ENCODE measurements at places on chromosomes 12 and 14.

DNA sequence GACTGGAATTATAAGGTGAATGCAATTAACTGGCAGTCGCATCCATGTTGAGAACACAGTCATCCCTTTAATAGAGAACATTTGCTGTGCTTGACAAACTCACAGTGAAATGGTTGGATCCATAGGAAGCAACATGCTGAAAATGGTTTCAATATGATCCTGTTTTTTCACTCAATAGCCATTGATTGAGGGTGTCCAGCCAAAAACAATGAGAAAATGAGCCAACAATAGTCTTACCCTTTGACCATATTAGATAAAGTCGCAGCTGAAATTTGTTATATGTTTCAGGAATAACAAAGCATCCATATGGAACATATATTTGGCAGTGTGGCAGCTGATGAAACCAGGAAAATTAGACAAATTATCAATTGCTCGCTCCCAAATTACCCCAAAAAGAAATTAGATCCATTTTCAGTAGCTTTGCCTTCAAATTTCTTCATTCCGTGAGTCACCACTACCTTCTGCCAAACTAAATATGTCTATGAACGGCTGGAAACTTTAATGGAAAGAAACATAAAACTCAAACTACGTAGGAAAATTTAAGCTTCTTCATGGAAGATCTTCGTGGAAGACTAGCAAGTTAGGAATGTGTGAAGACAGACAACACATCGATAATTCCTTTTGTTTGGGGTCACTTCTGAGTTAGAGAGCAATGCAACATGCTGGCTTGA lies 17.4 kb downstream of the IGF1 start:
- no peak for DNase-seq

- DNase-seq: no peak
Measured at GRCh38 chr12:65182012-65182739, 12.8 kb downstream of the LEMD3 start.

DNA sequence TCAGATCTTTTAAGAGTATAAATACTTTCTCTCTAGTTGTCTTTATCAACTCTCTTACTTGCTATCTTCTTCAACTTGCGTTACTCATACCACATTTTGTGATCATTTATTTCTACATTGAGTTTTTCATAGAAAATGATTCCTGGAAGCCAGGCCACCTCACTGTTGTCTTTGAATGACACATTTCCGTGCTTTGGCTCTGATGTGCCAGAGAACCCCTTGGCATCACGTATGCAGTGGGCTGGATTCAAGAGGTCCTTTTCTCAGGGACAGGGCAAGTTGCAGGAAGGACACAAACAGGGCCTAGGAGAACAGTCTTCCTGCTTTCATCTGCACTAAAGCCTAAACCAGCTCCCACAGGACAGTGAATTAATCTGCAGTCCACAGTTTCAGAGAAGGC lies 70.3 kb upstream of the PYGL start:
- no peak for DNase-seq

DNA sequence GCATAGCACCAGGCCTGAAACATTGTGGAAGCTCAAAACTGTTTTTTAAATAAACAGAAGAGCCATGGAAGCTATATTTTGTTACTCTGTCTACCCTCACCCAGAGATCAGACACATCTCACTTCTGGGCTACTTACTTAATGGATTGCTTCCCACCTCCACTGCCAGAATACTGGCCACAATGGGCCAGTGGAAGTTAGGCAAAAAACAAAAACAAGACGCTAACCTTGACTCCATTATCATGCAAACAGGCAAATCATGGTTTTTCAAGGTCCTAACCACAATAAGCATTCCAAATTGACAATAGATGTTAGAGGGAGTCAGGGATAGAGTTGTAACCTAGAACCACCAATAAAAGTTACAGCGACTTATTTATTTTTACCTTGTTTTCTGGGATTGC lies 52.7 kb upstream of the PTCSC3 start:
- DNase-seq: no peak

GRCh38 chr14:69002069-69002468 lies 23.0 kb upstream of the ACTN1 start:
- DNase-seq: peak; percentile 69

DNA sequence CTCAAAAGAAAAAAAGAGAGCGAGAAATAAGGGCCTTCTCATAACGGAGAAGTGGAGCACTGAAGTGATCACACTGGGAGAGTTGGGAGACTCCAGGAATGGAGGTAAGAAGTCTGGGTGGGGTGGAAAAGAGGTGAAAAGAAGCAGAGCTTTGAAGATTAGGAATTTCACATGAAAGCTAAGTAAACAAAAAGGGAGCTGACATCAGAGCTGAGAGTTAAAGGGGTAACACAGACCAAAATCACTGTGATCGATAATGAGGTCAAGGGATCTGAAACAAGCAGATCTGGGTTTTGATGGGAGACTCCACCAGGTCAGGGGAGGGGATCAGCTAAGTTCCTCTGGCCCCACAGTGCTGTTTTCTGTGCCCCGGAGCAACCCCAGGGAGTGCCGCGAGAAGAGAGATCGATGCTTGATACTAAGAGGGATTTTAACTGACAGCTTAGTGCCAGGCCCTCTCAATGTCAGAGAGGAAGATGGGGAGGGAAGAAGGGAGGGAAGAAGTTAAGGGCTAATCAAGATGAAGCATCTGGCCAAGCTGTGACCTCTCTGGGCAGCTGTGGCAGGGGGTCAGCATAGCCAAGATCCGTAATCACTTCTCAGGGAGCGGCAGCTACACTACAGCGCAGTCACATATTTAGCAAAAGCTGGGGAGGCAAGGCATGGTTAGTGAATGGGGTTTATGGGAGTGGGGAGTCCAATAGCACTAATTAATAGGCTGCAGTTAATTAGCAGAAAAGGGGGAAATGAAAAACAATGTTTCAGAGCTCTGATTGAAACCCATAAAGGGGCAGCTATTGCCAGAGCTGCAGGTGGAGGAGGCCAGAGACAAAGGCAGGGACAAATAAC lies 8.0 kb downstream of the AQP6 start:
- DNase-seq: no peak

- DNase-seq: no peak
Measured at GRCh38 chr12:94941440-94941862, 62.0 kb downstream of the NDUFA12 start.

- no peak for DNase-seq
Measured at GRCh38 chr12:56808954-56809353, 45.8 kb downstream of the HSD17B6 start.

DNA sequence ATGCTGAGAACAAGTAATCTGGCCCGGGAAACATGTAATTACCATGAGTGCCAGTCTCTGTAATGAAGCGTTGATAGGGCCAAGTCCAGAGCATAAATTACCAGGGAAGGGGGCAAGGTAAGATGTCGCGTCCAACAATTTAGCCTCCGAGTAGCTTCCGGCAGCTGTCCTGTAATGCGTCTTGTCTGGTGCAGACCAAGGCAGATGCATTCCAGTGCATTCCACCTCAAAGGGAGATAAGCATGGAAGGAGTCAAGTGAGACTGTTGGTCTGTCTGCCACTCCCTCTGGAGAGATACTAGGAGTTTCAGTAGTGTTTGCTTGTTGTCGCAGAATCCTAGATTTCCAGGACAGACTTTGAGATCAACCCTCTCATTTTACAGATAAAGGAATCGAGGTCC lies 218.3 kb downstream of the AACS start:
- no peak for DNase-seq

- no peak for DNase-seq
Measured at GRCh38 chr12:100324498-100324897, 32.4 kb upstream of the SLC17A8 start.

DNA sequence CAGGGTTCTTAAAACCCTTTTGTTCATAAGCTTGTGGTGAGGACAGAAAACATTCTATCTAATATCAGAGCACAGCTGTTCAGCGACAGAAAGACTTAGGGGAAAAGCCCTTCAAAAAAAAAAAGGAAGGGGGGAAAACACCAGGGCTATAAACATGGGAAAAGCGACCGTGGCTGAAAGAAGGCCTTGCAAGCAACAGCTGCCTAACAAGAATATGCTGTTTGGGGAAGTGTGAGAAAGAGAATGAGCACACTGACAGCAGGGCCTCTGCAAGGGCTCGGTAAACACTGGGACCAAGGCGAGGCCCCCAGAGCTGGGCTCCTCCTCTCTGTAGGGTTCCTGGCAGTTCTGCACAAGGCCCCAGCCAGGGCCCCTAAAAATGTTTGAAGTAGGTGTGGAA lies 27.4 kb upstream of the CCND2 start:
- no peak for DNase-seq

- DNase-seq: no peak
Measured at GRCh38 chr12:69002969-69003368, 70.0 kb upstream of the CPM start.

DNA sequence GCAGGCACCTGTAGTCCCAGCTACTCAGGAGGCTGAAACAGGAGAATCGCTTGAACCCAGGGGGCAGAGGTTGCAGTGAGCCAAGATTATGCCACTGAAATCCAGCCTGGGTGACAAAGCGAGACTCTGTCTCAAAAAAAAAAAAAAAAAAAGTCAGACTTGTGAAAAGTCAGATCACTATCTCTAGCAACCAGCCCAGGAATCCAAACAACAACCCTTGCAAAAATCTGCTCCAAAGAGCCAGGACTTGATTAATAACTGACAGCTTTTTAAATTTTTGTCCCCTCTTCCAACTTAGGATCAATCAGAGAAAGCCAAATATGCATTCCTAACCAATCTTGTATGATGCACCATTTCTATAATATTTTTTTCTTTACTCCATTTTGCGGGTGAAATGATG lies 7.7 kb upstream of the NFATC4 start:
- no peak for DNase-seq

DNA sequence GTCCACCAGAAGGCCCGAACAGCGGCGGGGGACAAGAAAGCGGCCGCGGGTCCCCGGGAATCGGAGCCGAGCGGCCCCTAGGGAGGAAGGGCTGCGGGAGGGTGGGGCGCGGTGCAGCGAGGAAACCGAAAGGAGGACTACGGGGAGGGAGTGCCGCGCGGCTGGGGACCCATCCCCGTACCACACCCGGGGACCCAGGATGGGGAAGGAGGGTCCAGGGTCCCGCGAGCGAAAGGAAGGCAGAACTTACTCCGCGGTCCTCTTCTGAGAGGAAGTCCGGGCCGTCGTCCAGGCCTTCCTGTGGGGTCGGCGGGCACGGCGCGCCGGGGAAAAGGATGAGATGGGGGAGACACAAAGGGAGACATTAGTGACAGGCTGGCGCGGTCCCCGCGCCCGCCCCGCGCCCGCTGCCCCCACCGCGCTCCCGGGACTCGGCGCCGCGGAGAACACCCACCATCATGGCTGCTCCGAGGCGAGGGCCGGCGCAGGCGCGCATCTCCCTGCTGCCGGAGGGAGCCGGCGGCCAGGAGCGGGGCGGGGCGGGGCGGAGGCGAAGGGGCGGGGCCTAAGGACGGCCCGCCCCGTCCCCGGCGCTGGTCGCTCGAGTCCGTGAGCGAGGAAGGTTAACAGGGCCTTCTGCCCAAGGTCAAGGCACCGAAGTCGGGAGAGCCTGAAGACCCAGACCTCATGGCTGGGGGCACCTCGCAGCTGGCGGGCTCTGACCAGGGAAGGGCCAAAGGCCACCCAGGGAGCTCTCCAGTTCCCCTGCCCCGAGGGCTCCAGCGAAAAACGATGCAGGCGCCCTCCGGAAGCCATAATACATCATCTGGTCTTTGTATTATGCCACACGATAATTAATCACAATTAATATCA lies at the start of gene SNX6:
SNX6 (minus strand) TSS at position 492 of the 873 bp plus-strand sequence; CDS start at position 460, 32 bp downstream.
- DNase-seq: peak; percentile 84

GRCh38 chr12:124517260-124518050 lies 50.0 kb downstream of the NCOR2 start:
- DNase-seq: peak; percentile 85

GRCh38 chr14:71231521-71232393 lies 324.5 kb downstream of the PCNX1 start:
- DNase-seq: no peak

- DNase-seq: no peak
Measured at GRCh38 chr12:61504396-61505080, 755.7 kb upstream of the USP15 start.

DNA sequence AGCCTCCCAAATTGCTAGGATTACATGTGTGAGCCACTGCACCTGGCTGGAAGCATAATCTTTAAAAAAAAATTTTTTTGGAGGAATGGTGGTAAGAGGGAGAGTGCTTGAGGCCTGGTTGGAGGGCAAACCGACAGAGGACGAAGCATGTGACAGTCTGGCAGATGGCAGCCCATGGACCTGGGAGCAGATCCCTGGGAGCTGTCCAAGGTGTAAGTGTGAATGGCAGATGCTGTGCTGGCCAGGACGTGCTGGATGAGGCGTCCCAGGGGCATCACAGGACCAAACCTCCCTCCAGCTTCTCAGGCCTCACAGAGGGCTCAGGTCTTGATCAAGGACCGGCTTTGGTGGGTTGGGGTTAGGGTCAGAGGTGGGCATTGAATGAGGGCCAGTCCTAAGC lies 128.4 kb upstream of the NCOR2 start:
- no peak for DNase-seq

Data from left lobe of liver (tissue), 2 donors.